ENCODE measurements at places on chromosomes 7 and 10.

DNA sequence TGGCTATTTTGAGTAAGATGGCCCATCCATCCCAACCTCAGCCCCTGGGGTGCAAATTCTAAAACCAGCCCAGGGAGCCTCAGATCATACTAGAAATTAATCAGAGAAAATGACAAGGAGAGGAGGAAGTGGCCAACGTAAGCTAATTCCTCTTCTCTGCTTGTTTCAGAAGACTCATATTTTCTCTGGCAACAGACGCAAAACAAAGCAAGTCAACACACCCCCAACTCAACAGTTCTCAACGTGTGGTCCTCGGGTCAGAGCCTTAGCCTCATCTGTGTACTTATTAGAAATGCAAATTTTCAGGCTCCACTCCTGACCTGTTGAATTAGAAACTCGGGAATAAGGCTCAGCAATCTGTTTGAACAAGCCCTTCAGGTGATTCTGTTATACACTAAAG lies 413.9 kb upstream of the AUTS2 start:
- no peak for DNase-seq

GRCh38 chr10:69835875-69836730 lies 34.4 kb downstream of the COL13A1 start:
- no peak for DNase-seq

- DNase-seq = no peak
Observed at GRCh38 chr7:140581411-140581810, 59.2 kb downstream of the DENND2A start.

- DNase-seq = no peak
Observed at GRCh38 chr7:71348821-71349681, 217.1 kb downstream of the GALNT17 start.

GRCh38 chr10:86876748-86877147 lies 80.7 kb downstream of the MMRN2 start:
- no peak for DNase-seq

- no peak for DNase-seq
Observed at GRCh38 chr10:54434782-54435181, 366.2 kb downstream of the PCDH15 start.

DNA sequence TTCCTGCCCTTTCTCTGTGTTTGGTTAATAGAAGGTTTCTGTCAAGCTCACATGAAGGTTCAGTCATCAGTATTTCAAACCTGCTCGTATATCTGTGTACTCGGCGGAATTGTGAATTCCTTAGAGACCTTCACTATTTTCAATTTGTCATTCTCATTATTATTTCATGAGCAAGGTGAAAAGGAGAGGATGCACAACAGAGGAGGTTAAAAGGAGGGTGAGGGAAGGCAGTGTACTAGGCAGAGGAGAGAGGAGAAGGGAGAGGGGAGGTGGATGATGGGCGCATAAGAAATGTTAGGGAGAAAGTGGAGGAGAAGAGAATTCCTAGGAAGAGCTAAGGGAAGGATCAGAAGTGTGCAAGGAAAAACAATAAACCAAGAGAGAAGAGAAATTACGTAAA lies 185.0 kb upstream of the COBL start:
- DNase-seq = no peak

- DNase-seq = no peak
Observed at GRCh38 chr10:125061557-125062226, 98.7 kb downstream of the CTBP2 start.

DNA sequence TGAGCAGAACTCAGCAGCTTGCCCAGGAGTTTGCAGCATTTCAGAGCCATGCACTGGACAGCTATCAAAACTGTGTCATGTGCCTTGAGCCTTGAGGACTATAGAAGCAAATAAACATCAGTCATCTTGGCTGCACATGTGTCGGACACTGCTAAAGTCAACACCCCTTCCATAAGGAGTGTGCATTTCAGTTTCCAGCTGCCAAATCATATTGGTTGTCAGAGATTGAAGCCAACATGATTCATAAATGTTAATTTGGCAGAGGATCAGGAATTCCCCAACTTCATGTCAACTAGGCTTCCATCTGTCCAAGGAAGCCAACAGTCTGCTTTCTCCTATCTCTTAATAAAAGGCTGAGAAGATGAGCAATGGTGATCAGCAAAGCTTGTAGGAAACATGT lies 32.8 kb downstream of the SLC16A12 start:
- DNase-seq = no peak

DNA sequence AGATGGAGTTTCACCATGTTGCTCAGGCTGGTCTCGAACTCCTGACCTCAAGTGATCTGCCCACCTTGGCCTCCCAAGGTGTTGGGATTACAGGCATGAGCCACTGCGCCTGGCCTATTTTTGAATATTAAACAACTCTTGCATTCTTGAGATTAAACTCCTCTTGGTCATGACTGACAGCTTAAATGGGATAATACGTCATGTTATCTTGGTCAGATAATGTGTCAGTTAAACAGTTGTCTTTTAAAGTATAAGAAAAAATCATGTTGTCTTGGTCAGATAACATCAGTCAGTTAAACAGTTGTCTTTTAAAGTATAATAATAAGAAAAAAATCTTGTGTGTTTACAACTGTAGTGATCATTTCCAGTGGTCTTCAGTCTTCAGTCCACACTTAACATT lies 73.6 kb upstream of the SYPL1 start:
- no peak for DNase-seq

DNA sequence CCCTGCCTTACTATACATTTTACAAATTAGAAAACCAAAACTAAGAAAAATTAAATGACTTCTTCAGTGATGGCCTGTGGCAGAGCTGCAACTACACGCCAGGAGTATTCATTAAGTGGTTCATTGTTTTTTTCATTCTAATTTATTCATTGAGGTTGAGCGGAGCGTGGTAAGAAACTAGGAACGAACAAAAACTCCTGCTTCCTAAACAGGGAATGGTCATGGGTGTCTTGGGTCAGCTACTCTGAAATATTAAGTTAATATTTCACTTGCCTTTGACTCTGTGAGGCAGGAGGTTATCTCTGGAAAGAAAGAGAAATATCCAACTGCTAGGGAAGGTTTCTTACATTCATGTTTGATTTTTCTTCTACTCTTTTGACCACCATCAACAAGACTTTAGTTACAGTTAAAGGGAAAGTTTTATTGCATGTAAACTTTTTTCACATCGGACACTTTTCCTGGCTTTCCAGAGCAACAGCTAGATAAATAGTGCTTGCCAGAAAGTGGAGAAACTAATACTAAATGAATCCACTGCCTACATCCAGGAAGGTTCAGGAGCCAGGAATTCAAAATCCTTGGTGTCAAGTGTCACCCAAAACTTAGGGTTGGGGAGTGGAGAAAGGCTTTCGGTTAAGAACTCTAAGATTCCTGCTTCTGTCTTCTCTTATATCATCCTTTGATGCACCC lies 896 bp upstream of the GNG11 start:
- no peak for DNase-seq

DNA sequence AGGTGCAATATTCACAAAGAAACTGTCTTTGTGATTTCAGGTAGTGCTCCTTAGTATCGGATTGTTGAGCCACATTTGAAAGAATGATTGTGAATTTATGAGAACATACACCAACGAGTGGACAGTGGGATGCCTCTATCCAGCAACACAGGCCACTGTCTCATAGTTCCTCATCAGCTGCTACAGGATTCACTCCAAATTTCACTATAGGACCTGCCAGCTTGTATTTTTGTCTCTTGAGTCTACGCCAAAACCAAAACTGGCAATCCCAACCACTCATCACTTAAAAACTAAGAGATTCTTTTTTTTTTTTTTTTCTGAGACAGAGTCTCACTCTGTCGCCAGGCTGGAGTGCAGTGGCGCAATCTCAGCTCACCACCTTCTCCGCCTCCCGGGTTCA lies 964.5 kb downstream of the CNTNAP2 start:
- DNase-seq = no peak

Measured in activated gamma-delta T cell treated with anti-CD3 and anti-CD28 coated beads, Interleukin-2, amount 50 U/mL, for 16 hours (primary cell).